ENCODE measurements at places on chromosomes 16 and 17.

DNA sequence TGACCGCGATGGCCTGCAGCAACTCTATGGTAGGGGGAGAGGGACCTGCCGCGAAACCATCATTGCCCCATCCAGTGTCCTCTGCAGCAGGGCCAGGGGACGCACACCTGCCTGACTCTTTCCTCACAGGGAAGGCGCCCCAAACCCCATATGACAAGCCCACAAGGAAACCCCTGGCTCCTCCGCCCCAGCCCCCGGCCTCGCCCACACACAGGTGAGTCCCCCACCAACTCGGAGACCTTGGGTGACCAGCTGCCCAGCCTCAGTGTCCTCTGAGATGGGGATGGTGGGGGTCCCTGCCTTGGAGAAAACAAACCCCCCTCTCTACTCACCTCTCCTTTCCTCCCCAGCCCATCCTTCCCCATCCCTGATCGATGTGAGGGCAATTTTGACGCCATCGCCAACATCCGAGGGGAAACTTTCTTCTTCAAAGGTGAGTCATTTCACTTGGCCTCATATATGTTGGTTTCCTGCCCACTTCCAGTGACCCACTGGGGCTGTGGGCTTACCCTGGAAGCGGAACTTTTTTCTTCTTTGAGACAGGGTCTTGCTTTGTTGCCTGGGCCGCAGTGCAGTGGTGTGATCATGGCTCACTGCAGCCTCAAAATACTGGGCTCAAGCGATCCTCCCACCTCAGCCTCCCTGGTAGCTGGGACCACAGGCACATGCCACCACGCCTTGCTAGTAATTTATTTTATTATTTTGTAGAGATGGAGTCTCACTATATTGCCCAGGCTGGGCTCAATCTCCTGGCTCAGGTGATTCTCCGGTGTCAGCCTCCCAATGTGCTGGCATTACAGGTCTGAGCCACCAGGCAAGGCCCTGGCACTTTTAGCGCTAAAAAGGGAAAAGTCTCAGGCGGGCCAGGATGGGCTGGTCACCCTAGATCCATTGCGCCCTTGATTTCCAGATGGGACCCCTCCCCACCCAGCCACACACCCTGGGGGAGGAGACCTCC is 8.0 kb upstream of the IL32 start:
- DNase-seq: no peak

DNA sequence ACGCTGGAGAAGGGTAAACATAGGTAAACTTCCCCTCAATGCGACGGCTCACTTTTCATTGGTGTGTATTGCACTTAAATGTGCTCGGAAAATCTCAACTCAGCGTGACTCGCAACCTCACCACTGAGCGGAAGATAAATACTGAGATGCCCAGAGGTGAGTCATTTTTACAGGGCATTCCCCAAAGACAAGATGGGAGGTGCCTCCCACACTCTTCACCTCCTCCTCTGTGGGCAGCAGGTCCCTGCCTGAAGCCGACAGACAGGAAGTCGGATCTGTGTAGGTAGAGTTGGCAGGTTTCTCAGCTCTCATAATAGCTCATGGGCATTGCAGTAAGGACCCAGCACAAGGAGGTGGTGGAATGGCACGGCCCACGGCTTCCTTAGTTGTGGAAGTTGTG is 274.6 kb upstream of the HSBP1 start:
- DNase-seq: no peak

GRCh38 chr16:2838928-2839327 is 8.8 kb downstream of the ZG16B start:
- peak; percentile 46 for DNase-seq

- no peak for DNase-seq
Measured at GRCh38 chr16:80346111-80346632, 194.6 kb upstream of the DYNLRB2 start.

DNA sequence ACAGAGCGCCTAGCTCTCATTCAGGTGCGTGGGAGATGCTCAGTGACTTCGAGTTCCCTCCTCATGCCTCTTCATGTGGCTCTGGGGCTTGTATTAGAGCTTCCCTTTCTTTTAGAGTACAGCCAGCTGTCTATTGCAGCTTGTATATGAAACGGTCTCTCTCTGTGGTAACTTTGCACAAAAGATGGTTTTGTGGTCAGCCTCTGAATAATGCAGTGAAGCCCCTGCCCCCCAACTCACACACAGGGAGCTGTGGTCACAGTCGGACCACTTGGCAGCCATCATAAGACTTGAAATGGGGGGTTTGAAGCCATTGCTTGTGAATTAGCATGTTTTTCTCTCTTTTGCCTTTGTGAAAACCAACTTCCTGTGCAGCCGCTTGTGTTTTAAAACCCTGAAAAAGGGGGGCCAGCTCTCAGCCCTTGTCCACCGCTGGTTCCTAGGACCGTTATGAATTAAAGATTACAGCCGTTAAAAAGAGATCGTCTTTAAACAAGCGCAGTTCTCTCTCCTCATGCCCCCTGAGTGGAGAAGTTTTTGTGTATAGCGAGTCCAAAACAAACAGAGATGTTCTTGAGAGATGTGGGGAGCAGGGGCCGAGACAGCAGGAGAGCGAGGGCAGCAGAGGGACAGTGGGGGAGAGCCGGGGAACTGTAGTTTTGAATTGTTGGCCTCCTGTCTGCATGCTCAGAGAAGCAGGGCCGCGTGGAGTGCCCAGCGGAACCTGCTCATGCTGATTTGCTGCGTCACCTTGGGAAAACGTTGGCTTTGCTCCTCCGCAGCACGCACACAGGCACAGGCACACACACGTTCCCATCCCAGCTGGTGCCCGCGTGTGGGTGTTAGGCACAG is 199.0 kb downstream of the MSI2 start:
- DNase-seq: peak; percentile 63
